Activated naive CD4-positive, alpha-beta T cell treated with anti-CD3 and anti-CD28 coated beads, Interleukin-2, amount 50 U/mL, for 72 hours (primary cell): ENCODE measurements at places on chromosomes 2 and 18. TPM values are rescaled to one million over a fixed set of nuclear protein-coding genes. Genes with fewer than 3 reads are reported as not detected.

The COL6A3 gene
- 31.6 TPM for total RNA-seq

The C2orf78 gene
- not detected for total RNA-seq

The SCYGR7 gene
- not detected for total RNA-seq

The DNER gene
- total RNA-seq = not detected

The ASB3 gene
- 34.1 TPM for total RNA-seq

The ANO7 gene
- 0.27 TPM for total RNA-seq

The SNED1 gene
- 7.1 TPM for total RNA-seq

The CDH19 gene
- total RNA-seq = not detected

The CGREF1 gene
- 0.50 TPM for total RNA-seq

The GCKR gene
- not detected for total RNA-seq

The METTL4 gene
- total RNA-seq = 20.3 TPM

The MOCOS gene
- total RNA-seq = 0.36 TPM

The GAL3ST2 gene
- 0.16 TPM for total RNA-seq

The FEV gene
- total RNA-seq = not detected

The PRR30 gene
- total RNA-seq = not detected

The TRIM43 gene
- total RNA-seq = not detected

The KCNF1 gene
- not detected for total RNA-seq

The NEDD4L gene
- 1.7 TPM for total RNA-seq

The ANTXR1 gene
- total RNA-seq = not detected

The CHRNG gene
- total RNA-seq = not detected

The HNMT gene
- not detected for total RNA-seq

The SLC9A4 gene
- total RNA-seq = 0.07 TPM

The ESCO1 gene
- total RNA-seq = 25.9 TPM

The ALPI gene
- total RNA-seq = not detected

The BMP10 gene
- not detected for total RNA-seq

The RGPD4 gene
- not detected for total RNA-seq

The B3GNT7 gene
- total RNA-seq = 0.43 TPM

The CHN1 gene
- 3.3 TPM for total RNA-seq

The MAIP1 gene
- 25.9 TPM for total RNA-seq

The SEPTIN10 gene
- total RNA-seq = 3.5 TPM

The SYT4 gene
- not detected for total RNA-seq

The DSG1 gene
- not detected for total RNA-seq

The HRH4 gene
- not detected for total RNA-seq

The MALL gene
- total RNA-seq = not detected

The IL36G gene
- total RNA-seq = not detected

The KCTD1 gene
- 4.5 TPM for total RNA-seq

The CSRNP3 gene
- total RNA-seq = not detected

The CCDC85A gene
- not detected for total RNA-seq

The FAM117B gene
- 17.7 TPM for total RNA-seq

The ACKR3 gene
- total RNA-seq = 0.54 TPM

The WNT10A gene
- 6.1 TPM for total RNA-seq

The SH3RF3 gene
- total RNA-seq = 1.0 TPM

The THSD7B gene
- total RNA-seq = not detected

The CRYBA2 gene
- total RNA-seq = not detected
